Thoracic aorta (tissue), 2 donors: ENCODE measurements at places on chromosomes 1 and 21.
A peak's percentile ranks its signal among the peaks of the same experiment; 100 is the strongest.

- DNase-seq, result no peak
Observed at GRCh38 chr1:114043054-114043453, 63.8 kb downstream of the OLFML3 start.

DNA sequence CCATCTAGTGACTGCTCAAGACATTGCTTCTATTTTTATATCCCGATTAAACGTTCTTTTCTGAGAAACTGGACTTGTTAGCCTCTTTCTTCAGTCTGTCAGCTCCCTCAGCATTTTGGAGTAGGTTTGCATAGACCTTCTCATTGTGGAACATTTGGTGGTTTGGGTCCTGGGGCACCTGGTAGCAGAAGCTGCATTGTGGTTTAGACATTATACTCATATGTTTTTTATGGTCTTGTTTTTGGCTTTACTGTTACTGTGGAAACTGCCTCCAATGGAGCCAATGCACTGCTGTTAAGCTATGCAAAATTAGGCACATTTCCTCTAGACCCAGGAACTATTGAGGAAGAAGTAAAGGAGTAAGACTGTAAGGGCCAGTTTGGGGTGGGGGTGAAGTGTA lies 36.7 kb upstream of the LRRC8B start:
- no peak for DNase-seq

GRCh38 chr1:153291514-153291913 lies 21.2 kb downstream of the PGLYRP3 start:
- DNase-seq, result no peak

- DNase-seq, result peak; percentile 19
Observed at GRCh38 chr1:84603941-84604830, 29.9 kb upstream of the CTBS start.

DNA sequence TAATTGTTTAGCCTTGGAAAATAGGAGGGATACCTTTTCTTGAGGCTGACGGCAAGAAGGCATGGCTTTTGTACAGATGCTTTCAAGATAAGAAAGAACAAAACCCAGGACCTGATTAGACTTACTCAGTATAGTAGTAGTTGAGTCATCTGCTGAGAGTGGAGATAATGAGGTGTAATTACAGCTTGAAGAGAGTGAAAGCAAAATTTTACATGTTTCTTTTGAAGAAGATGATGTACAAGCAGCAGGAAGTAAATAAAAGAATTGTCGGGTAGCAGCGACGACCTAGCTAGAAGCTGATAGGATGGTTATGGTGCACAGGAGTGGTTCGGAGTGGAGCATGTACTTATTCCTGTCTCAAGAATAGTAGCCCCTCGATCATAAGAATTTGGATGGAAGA lies 6.6 kb downstream of the ANGPTL1 start:
- no peak for DNase-seq

DNA sequence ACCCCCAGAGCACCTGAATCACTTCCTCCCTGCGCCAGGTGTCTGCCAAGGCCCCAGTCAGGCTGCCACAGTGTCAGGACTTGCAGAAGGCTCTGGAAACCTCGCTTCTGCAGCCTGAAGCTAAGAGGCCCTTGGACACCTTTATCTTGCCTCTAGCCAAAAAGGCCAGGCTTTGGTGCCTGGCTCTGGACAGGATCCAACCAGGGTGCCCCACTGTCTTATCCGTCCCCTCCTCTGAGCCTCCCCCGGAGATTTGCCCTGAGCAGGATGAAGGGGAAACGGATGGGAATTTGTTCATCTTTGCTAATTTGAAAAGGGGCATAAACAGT lies 12.8 kb upstream of the CLSTN1 start:
- no peak for DNase-seq

DNA sequence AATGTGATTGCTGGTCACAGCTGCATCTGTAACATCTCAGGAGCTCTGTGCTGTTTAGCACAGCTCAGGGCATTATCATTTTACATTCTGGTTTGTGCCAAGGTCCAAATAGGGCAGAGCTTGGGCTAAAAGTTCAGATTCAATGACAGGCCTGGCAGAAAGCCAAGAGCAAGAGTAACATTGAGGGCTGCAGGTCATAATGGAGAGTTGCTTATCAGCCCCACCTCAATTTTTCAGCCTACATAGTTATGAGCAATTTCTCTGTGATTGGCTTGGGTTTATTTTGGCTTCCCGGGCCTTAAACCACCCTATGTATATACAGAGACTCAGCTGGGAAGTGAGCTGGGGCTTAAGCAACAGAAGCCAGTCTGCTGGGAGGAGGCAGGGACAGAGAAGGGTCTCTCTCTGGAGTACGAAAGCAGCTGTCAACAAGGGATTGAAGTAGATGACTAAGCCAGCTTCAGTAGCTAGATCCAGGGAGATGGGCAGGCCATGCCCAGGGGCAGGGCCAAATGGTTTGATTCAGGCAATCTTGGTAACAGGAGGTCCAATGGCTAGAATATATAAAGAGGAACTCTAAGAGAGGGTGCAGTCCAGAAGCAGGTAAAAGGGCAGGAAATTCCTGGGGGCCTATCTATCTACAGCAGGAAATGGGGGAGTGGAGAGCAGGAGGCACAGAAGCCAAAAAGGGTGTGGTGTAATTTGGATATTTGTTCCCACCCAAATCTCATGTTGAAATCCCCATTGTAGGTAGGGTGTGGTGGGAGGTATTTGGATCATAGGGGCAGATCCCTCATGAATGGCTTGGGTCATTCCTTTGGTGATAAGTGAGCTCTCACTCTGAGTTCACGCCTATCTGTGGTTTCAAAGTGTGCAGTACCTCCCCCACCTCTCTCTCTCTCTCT lies 49.0 kb downstream of the BRINP2 start:
- no peak for DNase-seq

- DNase-seq, result no peak
Observed at GRCh38 chr1:114902343-114902742, 47.7 kb downstream of the SYCP1 start.

DNA sequence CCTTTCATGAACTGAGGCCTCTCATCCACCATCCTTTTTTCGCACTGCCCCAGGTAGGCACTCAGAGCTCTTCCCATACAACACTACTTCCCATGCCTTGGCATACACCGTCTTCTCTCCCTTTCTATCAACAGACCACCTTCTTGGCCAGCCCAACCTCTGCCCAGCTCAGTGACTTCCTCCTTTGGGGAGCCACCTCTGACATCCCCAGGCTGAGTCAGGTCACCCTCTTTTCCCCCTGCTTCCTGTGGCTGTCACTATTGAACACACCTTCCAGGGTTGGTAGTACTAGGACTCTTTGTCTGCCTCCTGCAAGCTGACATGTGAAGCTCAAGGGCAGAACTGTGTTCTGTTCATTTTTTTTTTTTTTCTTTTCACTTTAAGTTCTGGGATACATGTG lies 283.2 kb downstream of the SETD4 start:
- no peak for DNase-seq

DNA sequence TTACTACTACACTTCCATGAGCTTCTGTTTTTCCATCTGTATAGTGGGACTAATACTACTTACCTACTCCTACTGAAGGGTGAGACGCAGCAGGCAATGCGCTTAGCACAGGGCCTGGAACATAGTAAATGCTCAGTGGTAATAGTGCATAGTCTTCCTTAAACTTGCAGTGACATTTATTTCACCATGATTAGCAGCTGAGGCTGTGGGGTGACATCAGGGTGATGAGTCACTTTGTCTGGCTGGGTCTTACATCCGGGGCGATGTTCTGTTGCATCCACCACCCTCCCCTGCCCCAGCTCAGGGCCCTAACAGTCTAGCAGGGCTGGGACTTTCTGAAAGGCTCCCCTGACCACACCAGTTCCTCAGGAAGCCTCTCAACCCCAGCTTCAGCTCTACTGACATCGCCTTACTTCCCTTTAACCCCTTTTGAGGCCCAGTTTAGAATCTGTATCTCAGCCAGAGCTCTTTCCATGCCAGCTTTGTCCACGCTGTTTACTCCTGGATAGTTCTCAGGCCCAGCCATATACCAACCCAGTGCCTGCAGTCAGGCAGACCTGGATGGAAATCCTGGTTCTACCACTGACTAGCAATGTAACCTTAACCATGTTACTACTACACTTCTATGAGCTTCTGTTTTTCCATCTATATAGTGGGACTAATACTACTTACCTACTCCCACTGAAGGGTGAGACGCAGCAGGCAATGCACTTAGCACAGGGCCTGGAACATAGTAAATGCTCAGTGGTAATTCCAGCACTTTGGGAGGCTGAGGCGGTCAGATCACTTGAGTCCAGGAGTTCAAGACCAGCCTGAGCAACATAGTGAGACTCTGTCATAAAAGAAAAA lies 66.3 kb downstream of the CD58 start:
- DNase-seq, result peak; percentile 50

DNA sequence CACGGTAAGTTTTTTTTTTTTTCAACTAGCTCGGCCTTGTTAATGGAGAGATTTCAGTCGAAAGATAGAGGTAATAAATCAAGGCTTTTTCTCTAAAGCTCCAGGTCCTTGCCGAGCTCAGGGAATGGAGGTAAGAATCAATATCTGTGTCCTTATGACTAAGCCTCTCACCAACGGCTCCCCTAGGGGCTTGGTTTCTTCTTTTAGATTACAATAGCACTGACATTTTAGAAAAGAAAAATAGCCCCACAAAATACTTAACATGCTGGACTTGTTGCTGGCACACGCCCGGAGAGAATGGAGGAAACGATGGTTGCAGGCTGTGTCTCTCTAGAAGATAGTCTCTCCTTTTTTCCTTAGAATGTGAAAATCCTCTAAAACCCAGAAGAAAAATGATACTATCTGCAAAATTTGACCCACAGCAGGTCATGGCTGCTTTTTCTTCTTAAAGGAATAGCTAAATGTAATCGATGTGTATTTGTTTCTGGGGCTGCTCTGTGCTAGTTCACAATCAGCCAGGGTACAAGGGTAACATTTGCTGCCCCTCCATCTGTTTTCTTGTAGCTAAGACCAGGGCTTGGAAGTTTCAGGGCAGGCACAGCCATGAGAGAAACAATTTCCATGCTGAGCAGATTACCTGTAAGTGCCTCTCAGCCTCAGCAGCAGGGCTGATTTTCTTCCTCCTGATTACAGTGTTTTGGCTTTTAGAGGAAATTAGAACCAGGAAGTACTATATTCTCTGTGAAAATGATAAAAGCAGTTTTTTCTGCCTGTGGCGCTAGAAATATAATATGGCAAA lies 86.2 kb upstream of the GNG12 start:
- no peak for DNase-seq

GRCh38 chr1:83857103-83857502 lies 141.8 kb downstream of the TTLL7 start:
- DNase-seq, result no peak

DNA sequence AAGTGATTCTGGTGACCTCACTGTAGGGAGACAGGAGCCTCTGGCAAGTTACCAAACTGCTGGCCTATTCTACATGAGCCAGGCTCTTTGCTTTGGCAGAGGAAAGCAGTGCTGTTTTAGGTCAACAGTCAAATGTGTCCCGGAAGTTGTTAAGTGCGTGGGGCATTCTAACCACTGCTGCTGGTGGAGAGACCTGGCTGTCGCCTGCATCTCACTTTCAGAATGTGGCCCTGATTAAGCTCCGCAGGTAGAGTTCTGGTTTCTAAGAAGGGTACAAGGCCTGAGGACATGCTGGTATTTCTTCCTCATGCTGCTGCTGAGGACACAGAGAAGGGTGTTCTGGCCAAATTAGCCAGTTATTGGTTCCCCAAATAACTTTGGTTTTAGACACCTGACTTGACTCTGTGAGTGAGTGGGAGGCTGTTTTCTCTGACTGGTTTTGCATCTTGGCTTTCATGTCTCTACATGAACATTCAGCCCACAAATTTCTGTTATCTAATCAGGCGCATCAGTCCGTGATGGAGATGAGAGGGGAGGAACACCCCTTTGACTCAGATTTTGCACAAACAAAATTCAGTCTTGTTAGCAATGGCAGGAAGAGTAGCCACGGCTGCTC lies 120.8 kb downstream of the LMO4 start:
- peak; percentile 22 for DNase-seq

- DNase-seq, result peak; percentile 59
Observed at GRCh38 chr1:156508205-156508954, 7.8 kb upstream of the MEF2D start.

DNA sequence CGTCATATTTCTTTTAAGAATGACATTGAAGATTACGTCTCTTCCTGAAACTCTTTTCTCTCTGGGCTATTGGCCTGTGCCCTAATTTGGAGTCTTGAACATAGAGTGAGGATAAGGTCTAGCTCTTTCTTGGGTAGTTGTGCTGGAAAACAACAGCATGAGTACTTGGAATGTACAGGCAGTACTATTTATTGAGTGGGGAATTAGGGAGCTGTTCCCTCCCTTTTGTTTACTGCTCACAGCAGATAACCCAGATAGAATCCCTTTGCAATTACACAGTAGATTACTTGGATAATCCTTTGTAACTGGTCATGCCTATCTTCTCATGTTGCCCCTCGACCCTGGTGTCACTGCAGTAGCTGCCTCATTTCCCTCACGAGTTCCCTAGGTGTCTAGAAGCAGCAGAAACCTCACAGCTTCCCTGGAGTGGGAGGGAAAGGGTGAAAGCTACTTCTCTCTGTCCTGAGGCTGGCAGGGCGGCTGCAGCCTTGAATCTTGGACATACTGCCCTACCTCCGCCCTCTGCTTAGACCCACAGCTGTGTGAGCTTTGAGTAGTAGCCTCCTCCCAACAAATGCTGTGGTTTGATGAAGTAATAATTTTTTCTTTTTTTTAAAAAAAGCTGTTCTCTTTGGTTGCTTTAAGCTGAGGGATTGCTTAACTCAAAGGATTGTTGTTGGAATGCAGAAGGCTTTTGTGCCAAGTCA lies 70.6 kb downstream of the FGGY start:
- DNase-seq, result peak; percentile 8

DNA sequence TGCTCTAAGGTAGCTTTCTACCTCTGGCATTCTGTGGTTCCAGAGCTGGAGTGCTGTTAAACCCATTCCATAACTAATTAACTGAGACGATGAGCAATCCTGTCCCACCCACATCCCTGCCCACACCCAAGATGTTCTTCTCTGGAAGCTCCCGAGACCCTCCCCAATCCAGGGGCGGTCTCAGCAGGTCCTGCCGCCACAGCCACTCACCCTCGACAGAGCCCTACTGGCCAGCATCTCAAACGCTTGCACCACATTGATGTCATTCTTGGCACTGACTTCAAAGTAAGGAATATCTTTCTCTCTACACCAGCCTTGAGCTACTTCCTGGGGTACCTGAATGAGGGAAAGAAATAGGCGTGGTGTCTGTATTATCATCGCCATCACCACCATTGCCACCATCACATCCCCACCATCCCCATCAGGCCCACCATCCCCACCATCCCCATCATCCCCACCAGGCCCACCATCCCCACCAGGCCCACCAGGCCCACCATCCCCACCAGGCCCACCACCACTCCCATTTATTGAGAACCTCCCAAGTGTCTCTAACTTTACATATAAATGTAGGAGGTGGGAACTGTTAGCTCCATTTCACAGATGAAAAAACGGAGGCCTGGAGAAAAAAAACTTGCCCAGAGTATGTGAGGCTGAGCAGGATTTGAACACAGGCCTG lies 17.7 kb downstream of the RAB7B start:
- DNase-seq, result no peak

DNA sequence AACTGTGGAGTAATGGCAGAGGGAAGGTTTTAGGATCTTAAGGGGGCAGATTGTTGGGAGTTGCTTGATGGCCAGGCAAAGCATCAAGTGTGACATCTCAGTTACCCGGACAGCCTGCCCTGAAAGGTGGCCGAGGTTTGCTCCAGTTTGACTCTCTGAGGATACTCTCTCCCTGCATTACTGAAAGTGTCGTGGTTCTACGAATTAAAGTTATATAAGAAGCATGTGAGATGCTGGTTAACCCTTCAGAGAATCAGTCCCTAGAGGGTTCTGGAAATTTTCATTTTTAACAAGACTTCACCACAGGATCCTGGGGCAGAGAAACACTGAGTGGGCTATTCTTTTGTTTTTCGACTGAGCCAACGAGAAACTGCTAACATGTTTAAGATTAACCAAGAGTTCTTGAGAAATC lies 689 bp upstream of the ZNF644 start:
- no peak for DNase-seq

GRCh38 chr1:228320394-228320793 lies 86.2 kb downstream of the TRIM11 start:
- no peak for DNase-seq
